ENCODE measurements at places on chromosomes 3 and 15.

- DNase-seq, result no peak
Observed at GRCh38 chr3:119613872-119614271, 16.2 kb downstream of the PLA1A start.

DNA sequence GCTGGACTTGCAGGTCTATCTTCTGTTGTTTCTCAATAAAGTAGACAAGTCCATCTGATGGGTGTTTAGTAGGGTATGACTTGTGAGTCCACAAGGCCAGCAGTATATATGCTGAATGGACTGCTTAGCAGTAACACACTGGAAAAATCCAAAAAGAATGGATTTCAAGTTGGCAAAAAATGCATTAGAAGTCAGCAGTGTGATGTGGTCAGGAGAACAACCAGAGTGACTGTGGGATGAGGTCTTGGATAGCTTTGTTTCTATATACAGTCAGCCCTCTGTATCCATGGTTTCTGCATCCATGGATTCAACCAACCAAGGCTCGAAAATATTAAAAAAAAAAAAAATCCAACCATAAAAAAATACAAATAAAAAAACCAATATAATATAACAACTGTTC lies 55.8 kb downstream of the LPP start:
- DNase-seq, result no peak

GRCh38 chr3:40247714-40248454 lies 61.6 kb upstream of the EIF1B start:
- no peak for DNase-seq

- DNase-seq, result peak; percentile 3
Observed at GRCh38 chr3:97736928-97737327, 27.6 kb upstream of the ARL6 start.

- DNase-seq, result no peak
Observed at GRCh38 chr15:61524545-61524944, 295.4 kb upstream of the RORA start.

GRCh38 chr3:72829701-72830100 lies 18.5 kb downstream of the SHQ1 start:
- no peak for DNase-seq

DNA sequence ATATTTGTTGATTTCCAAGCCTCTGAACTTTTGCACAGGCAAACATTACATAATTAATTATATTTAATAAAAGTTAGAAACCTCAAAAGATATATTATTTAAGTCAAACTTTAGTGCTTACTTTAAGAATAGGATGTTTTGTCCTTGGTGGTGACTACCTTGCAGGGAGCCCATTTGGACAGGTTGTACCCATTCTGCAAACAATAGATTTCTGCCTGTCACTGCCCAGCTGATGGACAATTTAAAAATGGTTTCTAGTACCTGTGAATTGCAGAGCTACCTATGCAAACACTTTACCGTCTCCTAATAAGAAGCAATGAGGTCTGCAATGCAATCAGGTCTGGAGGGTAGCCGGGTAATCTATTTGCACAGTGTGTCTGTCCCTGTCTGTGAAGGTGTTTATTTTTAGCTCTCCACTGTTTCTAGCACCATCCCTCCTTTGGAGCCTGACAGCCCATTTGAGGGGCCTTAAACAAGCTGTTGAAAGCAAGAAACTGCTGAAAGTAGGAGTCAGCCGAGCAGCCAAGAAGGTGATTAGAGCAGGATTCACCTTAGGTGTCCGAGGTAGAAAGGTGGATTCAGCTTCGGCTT lies 556.2 kb upstream of the CFAP20DC start:
- DNase-seq, result peak; percentile 84

DNA sequence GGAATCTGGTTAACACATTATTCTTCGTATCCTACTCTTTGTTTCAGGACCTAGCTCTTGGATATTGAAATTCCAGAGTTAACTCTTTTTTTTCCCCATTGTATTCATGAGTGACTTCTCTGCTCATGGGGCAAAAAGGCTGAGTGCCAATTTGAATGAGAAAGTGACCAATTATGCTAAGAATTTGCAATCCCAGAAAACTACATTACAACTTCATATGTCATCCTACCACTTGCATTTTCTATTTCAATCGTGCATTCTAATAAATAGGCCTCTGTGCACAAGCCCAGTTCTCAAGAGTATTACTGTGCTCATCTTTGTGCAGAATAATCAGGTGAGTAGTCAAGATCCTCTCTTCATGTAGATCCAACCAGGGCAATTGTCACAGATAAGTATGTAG lies 537.8 kb downstream of the OTOL1 start:
- no peak for DNase-seq

GRCh38 chr15:92949604-92950249 lies 49.6 kb downstream of the CHD2 start:
- no peak for DNase-seq

DNA sequence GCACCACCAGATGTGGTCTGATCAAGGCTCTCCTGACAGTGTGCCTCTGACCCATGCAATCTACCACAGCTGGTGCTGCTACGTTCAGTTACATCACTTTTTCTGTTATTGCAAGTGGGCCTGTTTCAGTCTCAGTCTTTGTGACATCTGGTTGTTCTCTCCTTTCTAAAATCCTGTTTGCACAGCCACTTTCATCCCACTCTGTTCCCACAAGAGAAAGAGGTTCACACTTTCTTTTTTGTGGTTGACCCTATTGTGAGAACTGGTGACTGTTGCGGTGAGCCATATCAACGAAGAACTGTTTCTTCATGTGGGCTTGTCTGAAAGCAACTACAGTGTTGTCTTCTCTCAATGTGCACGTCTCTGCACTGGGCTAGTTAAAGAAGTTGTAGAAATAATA lies 342.8 kb upstream of the ARPP21 start:
- DNase-seq, result no peak

DNA sequence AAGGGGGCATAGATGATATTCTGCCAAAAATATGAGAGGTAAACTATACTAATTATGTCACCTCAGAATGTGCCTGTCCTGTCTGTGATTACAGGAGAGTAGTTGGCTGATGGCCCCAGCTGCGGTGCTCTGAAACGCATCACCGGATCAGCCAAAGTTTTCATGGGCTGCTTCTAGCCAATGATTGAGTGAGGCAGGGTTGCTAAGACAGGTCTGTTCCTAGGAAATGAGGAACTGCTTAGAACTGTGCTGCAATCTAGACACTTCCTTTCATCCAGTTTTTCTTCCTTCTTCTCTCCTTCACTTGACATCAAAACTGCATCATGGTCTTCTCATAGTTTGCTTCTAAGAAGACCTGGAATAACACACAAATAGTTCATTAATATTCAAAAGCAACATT lies 124.0 kb downstream of the KCNH8 start:
- no peak for DNase-seq

GRCh38 chr3:170598091-170598502 lies 12.2 kb upstream of the SLC7A14 start:
- no peak for DNase-seq

GRCh38 chr3:126523745-126524428 lies at the start of gene CHST13:
CHST13 (plus strand) TSS chr3:126524155; CDS start chr3:126524333, 178 bp downstream.
- DNase-seq, result peak; percentile 33

DNA sequence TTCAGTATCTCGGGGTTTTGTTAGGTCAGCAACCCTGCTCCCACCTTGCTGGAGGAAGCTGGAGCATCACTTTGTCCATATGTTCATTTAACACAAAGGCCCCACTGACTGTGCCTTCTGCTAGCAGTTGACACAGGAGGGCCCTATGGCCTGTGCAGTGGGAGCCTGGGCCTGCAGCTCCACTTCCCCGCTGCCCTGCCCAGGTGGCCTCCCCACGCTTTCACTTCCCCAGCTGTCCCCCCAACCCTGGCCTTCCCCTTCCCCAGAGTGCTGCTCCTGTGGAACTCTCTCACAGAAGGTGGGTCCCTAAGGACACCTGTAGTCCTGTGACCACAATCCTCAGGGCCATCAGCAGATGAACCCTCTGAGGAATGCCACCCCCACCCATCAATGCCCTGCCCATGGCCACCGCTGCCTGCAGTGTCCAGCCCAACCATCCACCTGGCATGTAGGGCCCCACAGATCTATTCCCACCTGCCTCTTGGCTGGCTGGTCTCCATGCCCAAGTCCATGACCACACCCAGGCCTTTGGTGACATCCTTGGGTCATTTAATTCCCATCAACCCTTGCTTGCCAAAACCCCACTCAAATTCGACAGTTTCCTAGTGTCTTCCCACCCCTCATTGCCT lies 13.5 kb downstream of the TBC1D21 start:
- DNase-seq, result no peak

- no peak for DNase-seq
Observed at GRCh38 chr3:193499136-193499770, 55.4 kb downstream of the ATP13A4 start.

GRCh38 chr3:44434834-44435510 lies 42.5 kb downstream of the ZNF445 start:
- DNase-seq, result no peak

- no peak for DNase-seq
Observed at GRCh38 chr15:36334059-36334458, 245.4 kb upstream of the CDIN1 start.

GRCh38 chr3:146390006-146390772 lies 79.2 kb downstream of the PLSCR2 start:
- DNase-seq, result no peak

DNA sequence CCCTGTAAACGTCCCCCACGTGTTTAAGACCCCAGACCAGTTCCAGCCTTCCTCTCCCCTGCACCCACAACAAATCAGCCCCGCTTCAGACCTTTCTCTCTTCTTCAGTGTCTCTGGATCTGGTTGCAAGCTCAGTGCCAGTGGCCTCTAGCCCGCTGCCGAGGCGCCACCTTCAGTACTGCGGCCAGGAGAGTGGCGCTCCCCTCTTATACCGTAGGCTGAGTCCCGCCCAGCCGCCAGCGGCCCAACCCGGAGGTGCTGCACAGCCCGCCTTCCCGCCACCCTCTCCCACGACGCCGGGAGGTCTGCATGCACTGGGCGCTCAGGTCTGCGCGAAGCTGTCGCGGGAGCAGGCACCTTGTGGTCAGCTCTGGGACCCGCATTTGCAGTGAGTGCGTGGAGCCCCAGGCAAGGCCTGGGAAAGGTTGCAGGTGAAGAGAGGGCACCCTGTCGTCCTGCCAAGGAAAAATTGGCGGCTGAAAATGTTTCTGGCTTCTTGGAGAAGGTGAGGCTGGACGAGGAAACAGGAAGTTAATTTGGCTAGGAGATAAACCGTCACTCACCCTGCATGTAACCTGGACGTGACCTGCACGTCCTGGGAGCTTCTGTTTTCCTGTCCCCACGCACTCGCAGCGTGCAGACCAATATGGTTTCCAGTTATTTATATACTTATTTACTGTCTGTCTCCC lies at the start of gene C2CD4B:
C2CD4B (minus strand) TSS at position 182 of the 689 bp plus-strand sequence. CDS start 301 bp downstream, outside the sequence.
- peak; percentile 10 for DNase-seq

- DNase-seq, result no peak
Observed at GRCh38 chr3:12316253-12316652, 27.4 kb downstream of the PPARG start.

- no peak for DNase-seq
Observed at GRCh38 chr3:63056932-63057331, 181.7 kb upstream of the CADPS start.

GRCh38 chr15:25912035-25912434 lies 48.9 kb upstream of the ATP10A start:
- DNase-seq, result no peak

GRCh38 chr3:140176526-140176925 lies 241.5 kb downstream of the CLSTN2 start:
- DNase-seq, result no peak

DNA sequence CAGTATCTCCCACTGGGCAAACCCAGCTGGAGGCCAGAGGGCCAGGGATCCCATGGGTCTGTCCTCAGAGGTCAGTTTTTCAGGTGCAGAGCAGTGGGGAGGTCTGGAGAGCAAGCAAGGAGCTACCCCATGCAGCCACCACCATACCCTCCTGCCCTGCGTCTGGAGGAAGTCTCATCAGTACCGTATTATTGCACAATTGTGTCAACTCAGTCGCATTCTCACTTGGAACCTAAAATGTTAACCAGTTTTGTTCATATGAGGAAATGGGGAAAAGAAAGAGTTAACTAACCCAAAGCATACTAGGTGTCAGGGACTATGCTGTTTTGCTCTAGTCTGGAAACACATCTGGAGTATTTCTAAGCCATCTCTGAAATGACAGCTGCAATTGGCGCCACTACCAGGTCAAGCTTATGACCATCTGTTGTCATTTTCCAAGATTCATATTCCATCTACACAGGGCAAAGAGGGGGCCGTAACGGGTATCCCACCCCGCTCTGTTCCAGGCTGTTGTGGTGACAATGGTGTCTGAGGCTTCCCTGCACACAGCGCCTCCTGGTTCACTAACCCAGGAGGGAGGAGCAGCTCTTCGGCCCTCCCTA lies 16.9 kb upstream of the APBA2 start:
- DNase-seq, result no peak

GRCh38 chr3:153055779-153056178 lies 106.2 kb upstream of the RAP2B start:
- DNase-seq, result no peak

DNA sequence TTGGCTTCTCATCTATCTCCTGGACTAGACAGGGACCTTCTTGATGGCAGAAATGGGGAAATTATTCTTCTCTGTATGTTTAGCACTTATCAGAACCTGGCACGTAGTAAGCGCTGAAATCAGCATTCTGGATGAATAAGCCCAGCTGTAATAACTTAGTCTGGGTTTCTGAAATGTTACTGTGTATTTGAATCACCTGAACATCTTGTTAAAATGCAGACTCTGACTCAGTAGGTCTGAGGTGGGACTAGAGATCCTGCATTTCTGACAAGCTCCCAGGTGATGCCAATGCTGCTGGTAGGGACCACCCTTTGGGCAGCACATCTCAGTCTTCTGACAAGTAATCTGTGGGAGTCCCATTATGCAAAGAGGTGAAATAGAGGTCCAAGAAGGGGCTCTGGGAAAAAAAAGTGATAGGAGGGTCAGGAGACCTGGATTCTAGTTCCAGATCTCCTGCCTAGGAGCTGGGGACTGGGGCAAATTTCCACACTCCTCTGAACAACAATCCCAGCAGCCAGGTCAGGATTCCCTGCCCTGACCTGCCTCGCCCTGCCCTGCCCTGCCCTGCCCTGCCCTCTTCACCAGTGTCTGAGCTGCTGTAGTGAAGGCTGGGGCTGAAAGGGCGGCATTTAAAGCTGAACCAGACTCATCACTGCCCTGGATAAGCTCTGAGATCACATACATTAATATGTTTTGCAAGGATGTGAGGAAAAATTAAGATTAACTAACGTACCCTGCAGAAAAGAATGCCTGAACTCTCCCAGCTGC lies 17.2 kb upstream of the SLC6A11 start:
- no peak for DNase-seq

DNA sequence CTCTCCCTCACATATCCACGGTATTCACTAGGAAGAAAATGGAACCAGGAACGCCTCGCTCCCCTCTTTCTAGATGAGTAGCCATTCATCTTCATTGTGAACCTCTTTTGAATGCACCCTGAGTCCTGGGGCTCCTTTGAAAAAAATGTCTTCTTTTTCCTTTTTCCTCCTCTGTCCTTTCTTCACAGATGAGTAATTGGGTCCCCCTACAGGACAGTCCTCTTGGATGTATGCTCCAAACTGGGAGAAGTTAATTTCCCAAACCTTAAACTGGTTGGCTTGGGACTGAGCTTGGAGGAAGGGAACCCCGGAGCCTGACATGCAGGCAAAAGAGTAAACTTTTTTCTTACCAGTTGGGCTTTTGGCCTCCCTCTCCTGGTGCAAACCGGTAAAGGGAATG lies 108.8 kb downstream of the DPH6 start:
- no peak for DNase-seq

All from NCI-H510A treated with DMSO at 0.1 percent for 48 hours (cell line).